ENCODE measurements at places on chromosomes 4 and X. TPM values are rescaled to one million over a fixed set of nuclear protein-coding genes. Genes with fewer than 3 reads are reported as not detected.

DNA sequence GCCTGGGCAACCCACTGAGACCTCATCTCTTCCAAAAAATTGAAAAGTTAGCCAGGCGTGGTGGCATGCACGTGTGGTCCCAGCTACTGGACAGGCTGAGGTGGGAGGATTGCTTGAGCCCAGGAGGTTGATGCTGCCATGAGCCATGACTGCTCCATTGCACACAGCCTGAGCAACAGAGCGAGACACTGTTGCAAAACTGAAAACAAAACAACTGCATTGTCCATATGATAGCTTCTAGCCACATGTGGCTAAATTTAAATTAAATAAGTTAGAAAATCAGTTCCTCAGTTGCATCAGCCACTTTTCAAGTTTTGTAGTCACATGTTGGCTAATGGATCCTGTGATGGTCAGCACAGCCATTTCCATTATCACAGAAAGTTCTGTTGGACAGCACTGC, 67.9 kb downstream of the GAB1 start:
- no peak for DNase-seq

GRCh38 chr4:140790171-140790570, 34.0 kb upstream of the TBC1D9 start:
- DNase-seq: no peak

DNA sequence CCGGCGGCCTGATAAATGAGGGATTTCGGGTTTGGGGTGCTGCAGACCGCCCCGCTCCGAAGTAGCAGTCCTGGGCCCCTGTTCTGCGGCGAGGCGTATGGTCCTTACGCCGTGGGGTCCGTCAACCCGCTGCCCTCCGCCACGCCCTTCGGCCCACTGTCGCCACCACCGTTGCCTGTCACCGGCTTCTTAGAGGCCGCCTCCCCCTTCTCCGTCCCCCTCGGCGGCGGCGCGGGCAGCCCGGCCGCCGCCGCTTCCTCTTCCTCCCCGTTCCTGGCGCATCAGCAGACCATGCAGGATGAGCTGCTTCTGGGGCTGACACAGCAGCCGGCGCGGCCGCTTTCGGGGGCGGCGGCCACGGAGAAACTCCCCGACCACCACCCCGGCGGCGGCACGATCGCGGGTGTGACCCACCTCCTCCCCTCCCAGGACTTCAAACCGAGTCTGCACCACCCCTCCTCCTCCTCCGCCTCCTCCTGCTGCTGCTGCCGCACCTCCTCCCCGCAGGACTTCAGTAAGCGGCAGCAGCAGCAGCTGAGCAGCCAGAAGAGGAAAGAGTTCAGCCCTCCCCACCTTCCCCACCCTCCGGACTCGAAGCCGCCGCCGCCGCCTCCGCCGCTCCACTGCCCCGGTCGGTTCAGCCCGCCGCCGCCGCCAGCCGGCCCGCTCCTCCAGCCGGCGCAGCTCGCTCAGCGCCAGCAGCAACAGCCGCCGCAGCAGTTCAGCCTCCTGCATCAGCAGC, 549 bp downstream of the CPEB2 start:
- DNase-seq: peak; percentile 78

The ZRSR2 gene
- polyA plus RNA-seq: 18.7 TPM

GRCh38 chr4:46900082-46900481, 9.0 kb downstream of the COX7B2 start:
- DNase-seq: no peak

The NDNF gene
- not detected for polyA plus RNA-seq

DNA sequence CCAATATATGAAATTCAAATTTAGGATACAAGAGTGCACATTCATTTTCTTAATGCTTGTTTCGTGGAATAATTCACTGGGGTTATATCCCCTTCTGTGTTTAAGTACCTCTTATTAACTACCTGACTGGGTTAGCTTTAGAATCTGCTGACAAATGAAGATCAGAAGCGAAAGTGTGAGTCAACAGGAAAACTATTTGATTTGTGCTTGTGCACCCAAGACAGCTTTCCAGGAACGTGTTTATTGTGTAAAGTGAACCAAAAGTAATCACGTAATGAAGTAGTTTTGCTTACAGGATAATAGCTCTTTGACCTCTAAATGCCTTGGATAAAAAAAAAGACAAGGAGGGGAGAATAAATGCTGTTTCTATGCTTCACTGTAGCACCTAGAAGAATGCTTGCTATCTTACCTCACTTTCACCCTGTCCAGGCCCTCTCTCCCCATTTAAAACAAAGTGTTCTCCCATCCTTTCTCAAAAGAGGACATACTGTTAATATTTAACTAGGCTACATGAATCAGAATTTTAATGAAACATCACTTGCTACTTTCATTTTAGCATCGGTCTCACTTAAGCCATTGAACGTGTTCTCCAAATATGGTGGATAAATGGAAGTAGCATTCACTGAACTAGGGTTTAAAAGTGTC, 141.9 kb downstream of the THOC2 start:
- DNase-seq: no peak

The VCX gene
- not detected for polyA plus RNA-seq

DNA sequence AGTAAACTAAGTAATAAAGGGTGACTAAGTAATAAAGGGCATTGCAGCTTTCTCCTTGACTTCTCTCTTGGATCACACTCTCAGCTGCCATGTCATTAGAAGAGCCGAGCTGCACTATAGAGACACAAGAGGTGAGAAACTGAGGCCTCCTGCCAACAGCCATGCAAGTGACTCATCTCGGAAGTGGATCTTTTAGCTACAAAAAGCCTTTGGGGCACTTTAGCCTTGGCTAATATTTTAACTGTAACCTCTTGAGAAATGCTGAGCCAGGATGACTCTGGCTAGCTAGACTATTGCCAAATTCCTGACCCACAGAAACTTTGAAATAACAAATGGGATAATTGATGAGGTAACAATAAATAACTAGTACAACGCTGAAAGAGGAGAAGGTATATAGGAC, 1.5 kb upstream of the NEIL3 start:
- DNase-seq: no peak

The GLOD5 gene
- polyA plus RNA-seq: not detected

The TRAPPC11 gene
- 35.0 TPM for polyA plus RNA-seq

The CXCL6 gene
- polyA plus RNA-seq: 0.03 TPM

DNA sequence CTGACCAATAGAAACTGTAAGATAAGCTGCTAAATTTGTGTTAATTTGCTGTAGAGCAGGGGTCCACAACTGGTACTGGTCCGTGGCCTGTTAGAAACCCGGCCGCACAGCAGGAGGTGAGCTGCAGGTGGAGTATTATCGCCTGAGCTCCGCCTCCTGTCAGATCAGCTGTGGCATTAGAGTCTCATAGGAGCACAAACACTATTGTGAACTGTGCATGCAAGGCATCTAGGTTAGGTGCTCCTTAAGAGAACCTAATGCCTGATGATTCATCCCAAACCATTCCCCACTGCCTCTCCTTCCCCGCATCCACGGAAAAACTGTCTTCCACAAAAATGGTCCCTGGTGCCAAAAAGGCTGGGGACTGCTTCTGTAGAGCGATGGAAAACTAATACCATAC, 19.7 kb downstream of the FBXW7 start:
- DNase-seq: no peak

The RPS6KA6 gene
- 2.7 TPM for polyA plus RNA-seq

GRCh38 chrX:28922106-28922505, 334.9 kb downstream of the IL1RAPL1 start:
- no peak for DNase-seq

DNA sequence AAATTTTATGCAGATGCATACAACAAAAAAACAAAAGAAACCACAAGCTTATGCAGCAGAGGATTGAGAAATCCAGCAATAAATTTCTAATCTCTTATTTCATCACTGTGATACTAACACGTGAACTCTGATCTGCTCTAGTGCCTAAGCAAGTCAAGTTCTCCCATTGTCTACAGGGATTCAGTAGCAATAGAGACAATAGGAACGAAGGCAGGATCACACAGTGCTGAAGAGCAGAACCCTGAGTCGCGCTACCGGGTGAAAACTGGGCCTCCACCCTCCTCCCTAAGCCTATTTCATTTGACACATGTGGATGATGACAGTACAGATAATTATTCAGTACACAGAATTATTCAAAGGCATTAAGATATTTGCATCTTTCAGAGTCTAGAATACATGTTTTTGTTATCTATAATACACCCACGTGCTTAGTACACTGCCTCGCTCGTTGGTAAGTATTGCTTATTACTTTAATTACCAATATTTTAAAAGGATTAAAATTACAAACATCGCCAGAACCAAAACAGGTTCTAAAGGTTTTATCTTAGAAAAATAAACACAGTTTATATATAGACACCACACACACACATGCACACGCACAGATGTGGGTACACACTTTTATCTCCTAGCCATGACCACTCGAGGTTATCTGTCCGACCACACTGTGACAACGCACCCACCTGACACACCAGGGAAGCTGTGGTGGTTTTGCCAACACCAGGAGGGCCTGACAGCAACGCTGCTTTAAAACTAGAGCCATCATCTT, 60.1 kb downstream of the RFC1 start:
- no peak for DNase-seq

The ZFYVE28 gene
- 2.9 TPM for polyA plus RNA-seq

- DNase-seq: no peak
Observed at GRCh38 chr4:155690044-155690837, 23.6 kb downstream of the GUCY1A1 start.

Measured in SK-N-SH (cell line).